ENCODE measurements at places on chromosomes 16 and 17.

- DNase-seq, result peak; percentile 56
Measured at GRCh38 chr17:16934836-16935235, 37.1 kb downstream of the TNFRSF13B start.

DNA sequence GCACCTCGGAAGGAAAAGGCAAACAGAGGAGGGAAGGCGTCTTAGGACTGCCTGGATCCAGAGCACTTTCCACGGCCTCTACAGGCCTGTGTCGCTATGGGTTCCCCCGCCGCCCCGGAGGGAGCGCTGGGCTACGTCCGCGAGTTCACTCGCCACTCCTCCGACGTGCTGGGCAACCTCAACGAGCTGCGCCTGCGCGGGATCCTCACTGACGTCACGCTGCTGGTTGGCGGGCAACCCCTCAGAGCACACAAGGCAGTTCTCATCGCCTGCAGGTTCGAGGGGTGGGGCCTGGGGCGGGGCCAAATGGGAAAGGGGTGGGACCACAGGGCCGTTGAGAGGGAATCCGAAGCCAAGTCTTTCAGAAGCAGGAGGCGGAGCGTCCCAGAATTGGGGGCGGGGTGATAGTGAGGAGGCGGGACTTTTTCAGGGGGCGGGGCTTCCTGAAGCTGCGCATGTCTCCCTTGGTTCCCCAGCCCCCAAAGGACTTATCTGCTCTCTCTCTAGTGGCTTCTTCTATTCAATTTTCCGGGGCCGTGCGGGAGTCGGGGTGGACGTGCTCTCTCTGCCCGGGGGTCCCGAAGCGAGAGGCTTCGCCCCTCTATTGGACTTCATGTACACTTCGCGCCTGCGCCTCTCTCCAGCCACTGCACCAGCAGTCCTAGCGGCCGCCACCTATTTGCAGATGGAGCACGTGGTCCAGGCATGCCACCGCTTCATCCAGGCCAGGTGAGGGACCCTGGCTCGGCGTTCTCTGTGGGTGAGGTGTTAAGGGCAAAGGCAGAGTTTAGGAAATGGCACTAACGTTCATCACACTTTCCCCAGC lies 939 bp downstream of the BCL6B start:
- DNase-seq, result peak; percentile 96

- no peak for DNase-seq
Measured at GRCh38 chr17:34095106-34095505, 160.0 kb upstream of the CCL2 start.

DNA sequence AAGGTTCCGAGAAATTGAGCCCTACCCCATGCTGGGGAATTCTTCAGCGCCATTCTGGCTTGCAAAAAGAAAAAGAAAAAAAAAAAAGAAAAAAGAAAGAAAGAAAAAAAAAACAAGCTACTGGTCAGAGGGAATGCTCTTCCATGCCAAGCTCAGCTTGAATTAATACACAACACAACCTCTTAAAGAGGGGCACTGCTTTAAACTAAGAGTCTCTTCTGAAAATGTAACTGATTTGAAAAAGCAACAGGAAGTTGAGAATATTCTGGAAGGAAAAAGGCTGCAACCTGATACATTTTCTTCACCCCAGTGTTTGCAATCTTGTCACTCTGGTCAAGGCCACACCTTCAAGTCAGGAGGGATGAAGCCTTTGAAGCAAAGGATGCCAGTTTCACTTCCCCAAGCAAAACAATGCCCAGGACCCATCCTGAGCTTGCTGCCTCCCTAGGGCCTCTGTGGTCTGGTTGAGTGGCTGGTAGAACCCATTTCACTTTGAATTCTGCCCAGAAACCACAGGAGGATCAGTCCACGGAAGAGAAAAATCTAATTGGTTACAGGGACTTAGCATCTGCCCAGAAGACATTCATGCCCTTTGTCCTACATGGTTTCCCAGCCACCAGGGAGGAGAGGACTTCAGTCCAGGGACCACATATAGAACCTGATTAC lies 389.7 kb downstream of the SOX9 start:
- no peak for DNase-seq

DNA sequence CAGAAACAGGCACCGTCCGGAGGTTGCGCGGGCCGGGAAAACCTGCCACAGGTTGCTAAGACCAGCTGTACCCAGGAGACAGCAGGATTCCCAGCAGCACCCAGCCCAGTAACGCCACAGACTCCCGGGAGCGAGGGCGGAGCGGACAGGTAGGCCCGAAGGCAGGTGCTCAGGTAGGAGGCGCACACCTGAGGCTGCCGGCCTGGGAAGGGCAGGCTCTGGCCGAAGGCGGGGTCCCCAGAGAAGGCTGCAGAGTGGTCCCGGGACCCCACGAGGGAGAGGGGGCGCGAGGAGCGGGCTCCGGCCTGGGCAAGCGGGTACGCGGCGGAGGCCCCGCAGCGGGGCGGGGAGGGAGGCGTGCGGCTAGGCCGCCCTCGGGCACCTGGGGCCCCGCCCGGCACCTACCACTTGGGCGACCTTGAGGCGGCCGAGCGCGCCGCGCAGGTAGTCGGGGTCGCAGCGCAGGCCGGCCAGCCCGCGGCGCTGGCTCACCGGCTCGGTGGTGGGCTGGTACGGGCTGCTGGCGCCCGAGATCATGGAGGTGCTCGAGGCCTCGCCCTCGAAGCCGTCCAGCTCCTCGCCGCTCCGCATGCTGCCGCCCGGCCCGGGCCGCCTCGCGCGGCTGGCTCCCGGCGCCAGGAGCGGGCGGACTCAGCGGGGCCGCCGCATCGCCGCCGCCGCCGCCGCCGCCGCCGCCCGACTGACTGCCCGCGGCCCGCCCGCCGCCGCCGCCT lies 441 bp downstream of the CMTM4 start:
- DNase-seq, result no peak

DNA sequence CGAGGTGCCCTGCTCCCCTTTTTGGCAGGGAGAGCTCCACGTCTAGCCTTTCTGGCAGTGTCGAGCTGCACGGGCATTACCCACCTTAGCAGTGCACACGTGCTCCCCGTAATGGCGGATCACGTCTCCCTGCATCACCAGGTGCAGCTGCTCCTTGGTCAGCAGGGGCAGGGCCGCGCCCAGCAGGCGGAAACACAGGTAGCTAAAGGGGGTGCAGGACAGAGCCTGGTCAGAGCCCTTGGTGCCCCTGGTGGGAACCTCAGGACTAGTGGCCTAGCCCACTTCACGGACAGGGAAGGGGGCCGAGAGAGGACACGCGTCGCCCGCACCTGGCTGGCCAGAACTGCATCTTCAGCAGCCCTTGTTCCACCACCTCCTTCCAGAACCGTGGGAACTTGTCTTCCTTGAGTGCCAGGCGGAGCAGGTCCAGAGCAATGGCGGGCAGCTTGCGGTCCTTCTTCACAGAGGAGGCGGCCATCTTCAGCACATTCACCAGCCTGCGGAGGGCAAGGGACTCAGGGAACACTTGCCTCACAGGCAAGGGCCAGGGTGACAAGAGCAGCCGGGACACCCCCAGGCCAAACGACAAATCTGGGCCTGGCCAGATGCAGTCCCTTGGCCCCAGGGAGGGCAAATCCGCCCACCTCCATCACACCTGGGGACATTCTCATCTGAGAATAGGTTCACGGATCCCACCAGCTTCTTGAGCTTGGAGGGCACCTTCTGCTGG lies 3.2 kb downstream of the MYBBP1A start:
- no peak for DNase-seq

DNA sequence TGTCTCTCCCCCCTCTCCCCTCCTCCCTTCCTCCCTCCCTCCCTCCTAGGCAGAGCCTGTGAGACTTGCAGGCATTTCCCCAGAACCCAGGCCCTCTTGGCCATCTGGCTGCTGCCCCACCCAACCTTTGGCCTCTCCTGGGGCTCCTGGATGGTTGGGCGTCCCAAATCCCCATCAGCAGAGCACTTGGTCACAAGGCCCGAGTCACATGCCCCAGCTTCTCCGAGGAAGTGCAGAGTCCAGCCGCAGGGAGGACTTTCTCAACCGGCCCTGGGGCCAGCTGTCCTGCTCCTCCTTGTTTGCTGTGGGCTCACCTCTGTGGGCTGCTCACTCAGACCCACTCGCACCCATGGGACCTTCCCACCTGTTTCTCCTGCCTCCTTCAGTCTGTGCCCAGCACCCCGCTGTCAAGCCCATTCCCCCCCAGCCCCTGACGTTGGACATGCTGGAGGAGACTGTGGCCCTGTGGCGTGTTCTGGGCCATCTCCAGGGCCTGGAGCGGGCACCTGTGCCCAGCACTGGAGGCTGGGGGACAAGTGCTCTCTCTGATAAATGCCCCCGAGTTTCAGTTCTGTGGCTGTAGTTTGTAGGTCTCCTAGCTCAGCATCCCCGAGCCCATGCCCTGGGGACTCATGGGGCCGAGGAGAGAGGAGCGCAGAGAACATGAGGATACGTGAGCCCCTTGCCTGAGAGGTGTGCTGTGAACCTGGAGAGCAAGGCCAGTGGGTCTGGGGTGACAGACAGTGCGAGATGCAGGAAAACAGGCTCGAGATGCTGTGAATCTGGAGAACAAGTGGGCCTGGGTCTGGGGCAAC lies 42.3 kb upstream of the ZNF750 start:
- DNase-seq, result no peak

DNA sequence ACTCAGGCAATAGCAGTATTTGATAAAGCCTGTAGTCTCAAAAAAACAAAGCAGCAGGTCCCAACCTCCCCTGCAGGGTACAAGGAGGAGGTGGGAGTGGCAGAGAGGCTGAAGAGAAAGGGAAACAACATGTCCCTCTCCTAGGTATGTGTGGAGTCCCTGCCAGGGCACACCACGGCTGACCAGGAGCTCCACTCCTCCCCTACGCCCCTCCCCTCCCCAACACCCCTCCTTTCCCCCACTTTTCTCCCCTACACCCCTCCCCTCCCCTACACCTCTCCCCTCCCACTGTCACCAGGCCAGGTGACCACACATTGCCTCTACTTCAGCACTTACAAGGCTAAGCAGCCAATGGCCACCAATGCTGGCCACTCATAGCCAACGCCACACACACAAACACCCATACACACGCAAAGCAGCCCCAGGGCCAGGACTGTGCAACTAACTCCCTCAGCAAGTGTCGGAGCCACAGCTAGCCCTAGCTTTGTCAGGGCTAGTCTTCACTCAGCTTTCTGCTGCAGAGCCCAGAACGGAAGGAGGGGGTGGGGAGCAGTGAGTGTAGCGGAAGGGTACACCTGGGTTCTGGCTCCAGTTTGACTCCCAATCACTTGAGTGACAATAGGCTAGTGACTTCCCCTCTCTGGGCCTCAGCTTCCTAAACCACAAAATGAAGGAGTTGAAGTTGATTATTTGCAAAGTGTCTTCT lies 8.2 kb downstream of the CAVIN1 start:
- DNase-seq, result no peak

GRCh38 chr16:4309833-4310266 lies 6.0 kb upstream of the GLIS2 start:
- DNase-seq, result no peak

- DNase-seq, result no peak
Measured at GRCh38 chr16:8998108-8998507, 34.4 kb upstream of the USP7 start.

- DNase-seq, result no peak
Measured at GRCh38 chr17:17060001-17060922, 18.0 kb downstream of the MPRIP start.

GRCh38 chr16:52705122-52705521 lies 158.2 kb upstream of the TOX3 start:
- DNase-seq, result no peak

- DNase-seq, result no peak
Measured at GRCh38 chr17:46742565-46743270, 75.8 kb downstream of the WNT3 start.

DNA sequence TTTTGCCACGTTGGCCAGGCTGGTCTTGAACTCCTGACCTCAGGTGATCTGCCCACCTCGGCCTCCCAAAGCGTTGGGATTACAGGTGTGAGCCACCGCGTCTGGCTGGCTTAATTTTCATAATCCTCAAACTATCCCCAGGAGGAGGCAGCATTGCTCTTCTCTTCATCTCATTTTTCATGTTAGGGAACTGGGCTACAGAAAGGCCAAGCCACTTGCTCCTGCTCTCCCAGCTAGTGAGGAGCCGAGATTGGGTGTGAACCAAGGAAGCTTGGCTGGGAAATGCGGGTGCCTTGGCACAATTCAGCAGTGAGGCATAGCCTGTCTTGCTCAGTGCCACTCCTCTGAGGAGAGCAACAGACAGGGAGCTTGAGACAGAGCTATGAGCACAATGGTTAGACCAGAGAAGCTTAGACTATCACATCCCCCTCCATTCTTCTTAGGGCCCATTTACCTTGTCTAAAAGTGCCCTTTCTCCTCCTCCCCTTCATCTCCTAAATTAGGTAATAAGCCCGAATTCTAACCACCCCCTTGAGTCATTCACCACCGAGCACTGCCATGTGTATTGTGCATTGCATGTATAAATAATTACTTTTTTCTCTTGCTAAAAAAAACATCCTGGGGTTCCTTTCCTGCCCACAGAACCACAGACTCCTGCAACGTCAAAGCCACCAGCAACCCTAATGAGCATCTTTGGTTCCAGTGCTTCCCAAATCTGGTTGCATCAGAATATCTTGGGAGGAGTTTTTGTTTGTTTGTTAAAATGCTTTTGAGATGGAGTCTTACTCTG lies 20.0 kb upstream of the KIF19 start:
- DNase-seq, result no peak

DNA sequence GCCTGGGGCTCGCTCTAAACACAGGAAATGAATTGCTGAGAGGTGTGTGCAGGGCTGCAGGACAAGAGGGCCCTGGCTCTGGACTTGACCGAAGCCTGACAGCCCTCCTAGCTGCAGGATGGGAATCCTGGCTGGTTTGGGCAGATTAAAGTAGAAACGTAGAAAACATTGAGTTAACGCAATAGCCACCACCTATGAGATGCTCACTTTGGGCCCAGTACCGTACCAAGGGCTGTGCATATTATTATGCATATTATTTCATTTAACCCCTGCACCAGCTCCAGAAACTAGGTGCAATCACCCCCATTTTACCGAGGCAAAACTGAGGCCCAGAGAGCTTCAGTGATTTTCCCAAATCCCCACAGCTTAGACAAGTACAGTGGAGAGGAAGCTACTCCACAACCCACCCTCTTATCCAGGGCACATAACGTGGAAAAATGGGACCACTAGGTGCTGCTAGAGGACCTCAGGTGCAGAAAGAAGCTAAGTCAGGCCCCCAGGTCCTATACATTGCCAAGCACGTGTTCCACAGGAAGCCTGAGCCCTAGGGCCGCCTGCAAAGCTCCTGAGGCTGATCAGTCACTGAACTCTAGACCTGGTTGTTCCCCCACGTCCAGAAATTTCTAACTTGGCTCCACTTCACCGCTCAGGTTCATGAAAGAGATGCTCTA lies 79.2 kb downstream of the MYH11 start:
- DNase-seq, result no peak

DNA sequence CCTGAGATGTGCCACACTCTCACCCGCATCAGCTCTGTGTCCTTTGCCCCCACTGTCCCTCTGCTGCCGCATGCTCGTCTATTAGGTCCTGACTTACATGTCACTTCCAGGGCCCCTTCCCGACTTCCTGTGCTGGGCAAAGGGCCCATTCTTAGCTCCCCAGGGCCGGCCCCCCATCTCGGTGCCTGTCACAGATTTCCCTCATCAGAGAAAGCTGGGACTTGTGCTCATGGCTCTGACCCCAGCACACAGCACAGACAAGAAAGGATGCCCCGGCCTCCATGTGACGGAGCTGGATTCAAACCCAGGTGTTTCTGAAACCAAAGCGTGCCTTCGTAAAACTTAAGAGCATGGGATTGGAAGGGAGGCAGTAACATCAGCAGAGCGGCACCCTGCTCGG lies 5.9 kb upstream of the MAPK7 start:
- no peak for DNase-seq

GRCh38 chr17:1055751-1056645 lies 59.1 kb downstream of the TIMM22 start:
- no peak for DNase-seq
